ENCODE measurements at places on chromosomes 7 and 10.
A peak's percentile ranks its signal among the peaks of the same experiment; 100 is the strongest.

GRCh38 chr10:57362811-57363210, 904.9 kb downstream of the IPMK start:
- no peak for DNase-seq

DNA sequence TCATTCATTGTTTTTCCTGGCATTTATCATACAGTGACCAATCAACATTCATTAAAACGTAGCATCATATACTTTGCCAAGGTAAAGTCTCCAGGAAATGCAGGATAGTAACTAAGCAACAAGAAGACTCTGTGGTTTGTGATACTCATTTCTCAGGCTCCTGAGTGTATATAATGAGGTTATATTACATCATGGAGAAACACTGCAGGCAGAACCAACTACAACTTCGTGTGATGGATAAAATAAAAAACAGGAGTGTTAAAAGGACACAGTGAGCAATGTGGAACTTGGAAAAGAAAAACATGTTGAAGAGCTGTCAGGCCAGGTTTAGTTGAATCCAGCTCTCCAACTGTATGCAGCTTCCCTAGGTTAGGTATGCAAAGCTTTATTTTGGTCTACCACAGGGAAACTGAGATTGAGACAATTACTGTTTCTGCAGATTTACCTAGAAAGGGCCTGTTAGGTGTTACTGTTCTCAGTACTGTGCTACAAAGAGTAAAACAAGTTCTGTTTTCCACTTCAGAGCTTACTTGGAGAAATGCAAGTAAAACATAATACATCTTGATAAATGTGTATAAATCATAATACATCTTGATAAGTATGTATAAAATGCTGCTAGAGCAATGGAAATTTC, 7.8 kb upstream of the CCNY start:
- no peak for DNase-seq

- DNase-seq, result no peak
Measured at GRCh38 chr10:97547271-97547600, 25.3 kb upstream of the ANKRD2 start.

GRCh38 chr7:154416714-154417113, 364.5 kb downstream of the DPP6 start:
- DNase-seq, result no peak

DNA sequence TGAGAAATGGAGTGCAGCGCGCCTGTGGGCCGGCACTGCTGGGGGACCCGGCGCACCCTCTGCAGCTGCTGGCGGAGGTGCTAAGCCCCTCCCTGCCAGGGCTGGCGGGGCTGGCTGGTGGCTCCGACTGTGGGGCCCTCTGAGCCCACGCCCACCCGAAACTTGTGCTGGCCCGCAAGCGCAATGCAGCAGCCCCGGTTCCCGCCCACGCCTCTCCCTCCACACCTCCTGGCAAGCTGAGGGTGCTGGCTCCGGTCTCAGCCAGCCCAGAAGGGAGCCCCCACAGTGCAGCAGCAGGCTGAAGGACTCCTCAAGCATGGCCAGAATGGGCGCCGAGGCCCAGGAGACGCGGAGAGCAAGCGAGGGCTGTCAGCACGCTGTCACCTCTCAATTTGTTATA, 1063.0 kb upstream of the AUTS2 start:
- DNase-seq, result no peak

DNA sequence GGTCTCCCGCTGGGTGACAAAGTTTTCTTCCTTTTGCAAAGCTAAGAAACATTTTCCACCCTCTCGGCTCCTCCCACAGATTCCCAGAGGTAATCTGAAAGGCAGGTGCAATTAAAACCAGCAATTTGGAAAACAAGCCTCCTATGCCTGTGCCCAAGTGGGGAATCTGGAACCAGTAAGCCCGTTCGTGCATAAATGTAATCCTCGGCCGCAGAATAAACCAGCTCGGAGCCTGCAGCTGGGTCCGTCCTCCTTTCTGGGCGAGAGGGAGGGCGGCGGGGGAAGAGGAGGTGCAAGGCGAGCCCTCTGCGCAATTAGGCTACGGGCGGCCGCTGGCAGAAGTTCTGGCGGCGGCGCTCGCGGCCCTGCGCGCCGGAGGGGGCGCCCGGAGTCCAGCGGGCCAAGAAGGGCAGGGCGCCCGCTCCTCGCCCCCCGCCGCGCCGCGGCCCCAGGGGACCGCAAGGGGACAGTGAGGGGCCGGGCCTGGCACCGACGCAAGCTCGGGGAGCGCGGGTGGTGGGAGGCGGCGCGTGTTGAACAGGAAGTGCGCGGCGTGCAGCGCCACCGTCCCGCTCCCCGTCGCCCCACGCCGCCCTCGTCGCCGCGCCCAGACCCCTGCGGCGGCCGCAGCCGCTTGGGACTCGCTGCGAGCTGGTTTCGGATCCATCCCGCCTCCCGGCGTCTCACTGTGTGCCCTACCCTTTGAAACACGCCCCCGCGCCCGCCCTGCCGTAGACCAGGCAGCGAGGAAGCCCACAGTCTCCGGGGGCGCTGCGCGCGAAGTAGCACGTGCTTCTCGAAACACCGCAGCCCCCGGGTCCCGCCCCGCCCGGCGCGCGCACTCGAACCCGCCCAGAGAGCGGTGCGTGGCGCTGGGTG, at the start of gene PRKAG2:
Gene PRKAG2 (minus strand): TSS at position 217 of the 879 bp plus-strand sequence. CDS start 495 bp downstream, outside the sequence.
- DNase-seq, result peak; percentile 68

DNA sequence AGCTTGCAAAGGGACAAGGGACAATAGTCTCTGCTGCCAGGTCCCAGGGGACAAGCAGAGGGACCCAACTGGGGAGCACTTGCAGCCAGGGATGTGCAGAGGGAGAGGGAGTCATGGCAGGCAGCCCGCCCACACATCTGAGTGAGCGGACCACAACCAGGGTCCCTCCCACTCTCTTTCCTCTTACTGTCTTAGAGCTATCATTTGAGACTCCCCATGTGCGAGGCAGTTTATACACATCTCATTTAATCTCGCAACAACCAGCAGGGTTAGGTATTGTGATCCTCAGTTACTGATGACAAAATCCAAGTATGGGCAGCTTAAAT, 70.2 kb downstream of the BEND7 start:
- no peak for DNase-seq

- no peak for DNase-seq
Measured at GRCh38 chr10:56623064-56623463, 262.0 kb upstream of the ZWINT start.

DNA sequence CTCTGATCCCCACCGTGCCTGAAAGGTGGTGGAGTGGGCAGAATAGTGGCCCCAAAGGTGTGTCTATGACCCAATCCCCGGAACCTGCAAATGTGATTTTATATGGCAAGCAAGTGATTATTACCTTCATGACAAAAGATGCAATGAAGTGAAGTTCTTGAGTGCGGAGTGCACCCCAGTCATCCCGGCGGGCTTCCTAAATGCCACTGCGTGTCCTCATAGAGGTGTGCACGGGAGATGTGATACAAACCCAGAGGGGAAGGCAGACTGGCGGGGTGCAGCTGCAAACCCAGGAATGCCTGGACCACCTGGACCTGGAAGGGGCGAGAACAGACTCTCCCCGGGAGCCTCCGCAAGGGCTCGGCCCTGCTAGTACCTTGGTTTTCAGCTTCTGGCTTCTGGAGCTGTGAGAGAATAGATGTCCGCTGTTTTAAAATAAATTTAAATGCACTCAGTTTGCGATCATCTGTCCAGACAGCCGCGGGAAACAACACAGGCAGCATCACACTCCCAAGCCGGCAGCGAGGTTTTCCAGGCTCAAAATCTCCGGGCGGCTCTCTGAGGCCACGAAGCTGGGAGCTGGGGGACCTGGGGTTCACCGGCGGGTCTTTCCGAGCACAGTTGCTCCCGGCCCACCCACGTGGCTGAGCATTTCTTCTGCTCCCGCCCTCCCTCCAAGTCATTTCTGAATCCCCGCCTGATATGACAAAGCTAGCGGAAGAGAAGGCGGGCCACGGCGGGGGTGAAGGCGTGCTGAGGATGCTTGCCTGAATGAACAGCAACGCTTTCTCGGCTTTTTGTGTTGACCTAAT, 50.4 kb upstream of the EBF3 start:
- no peak for DNase-seq

- no peak for DNase-seq
Measured at GRCh38 chr10:7389346-7389745, 21.5 kb downstream of the SFMBT2 start.

DNA sequence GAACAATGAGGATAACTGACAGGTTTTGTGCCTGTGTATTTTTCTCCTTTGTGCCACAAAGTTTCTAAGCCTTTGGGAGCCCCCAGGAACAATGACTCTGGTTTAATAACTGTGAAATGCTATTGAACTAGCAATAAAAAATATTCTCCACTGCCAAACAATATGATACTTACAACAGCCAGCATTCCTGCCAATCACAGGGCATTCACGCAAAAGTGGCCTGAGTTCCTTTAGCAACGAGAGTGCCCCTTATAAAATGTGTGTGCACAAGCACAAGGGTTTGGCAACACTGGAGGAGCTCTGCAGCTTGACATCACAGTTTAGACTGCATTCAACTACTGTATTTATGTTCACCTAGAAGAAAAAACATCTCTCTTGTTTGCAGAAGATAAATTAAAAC, 412.9 kb upstream of the NFE2L3 start:
- DNase-seq, result no peak

GRCh38 chr10:87519582-87519981, 14.9 kb downstream of the MINPP1 start:
- DNase-seq, result no peak

GRCh38 chr10:34179280-34179679, 635.8 kb downstream of the PARD3 start:
- DNase-seq, result no peak

Measured in GM12891 (cell line).